Activated naive CD8-positive, alpha-beta T cell treated with anti-CD3 and anti-CD28 coated beads, Interleukin-2, amount 50 U/mL, for 24 hours (primary cell): ENCODE measurements at places on chromosomes 2 and 18.

DNA sequence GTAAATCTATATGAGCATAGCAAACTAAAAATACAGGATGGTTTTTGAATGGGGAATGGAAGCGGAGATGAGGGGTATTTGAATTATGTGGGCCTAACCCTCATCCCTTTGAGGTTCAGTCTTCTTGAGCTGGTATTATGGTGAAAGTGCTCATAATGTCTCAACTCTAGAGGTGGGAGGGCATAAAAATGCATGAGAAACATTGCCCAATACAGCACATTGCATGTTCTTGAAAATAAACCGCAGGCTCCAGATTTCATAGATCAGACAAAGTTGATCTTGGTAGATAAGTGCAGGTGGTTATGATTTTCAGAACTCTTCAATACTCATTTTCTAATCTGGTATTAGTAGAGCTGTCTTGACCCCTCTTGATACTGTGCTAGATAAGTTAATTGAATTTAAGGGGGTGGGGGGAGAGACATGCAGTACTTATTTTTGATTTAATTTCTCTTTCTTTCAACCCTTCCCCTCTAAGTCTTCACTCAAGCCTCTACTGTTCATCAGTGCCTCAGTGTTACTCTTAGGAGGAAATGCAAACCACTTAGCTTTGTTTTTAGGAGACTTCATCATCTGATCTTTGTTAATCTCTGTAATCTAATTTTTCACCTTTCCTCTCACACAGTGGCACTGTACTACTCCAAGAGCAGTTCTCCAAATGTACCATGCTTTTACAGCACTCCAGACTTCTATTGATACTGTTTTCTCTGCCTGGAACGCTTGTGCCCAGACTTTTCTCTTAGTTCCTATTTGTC, 22.2 kb downstream of the XRCC5 start:
- no peak for DNase-seq

DNA sequence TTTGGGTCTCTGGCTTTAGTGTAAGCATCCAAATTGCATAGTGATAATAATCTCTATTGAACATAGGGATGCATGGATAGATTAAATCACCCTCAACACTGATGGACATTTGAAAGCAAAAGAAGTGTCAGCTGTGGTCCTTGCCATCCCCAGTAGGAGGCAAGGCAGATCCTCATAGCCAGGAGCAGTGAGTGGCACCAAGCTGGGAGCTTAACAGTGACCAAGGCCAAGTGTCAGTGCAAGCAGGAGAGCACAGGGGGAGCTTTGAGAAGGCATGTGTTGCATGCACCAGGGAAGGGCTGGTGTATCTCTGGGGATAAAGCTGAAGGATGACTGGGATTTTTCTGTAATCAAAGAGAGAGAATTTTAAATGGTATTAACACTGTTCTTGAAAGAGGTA, 14.7 kb downstream of the SLC14A1 start:
- no peak for DNase-seq

- DNase-seq, result no peak
These were observed 23.9 kb downstream of the SESTD1 start for GRCh38 chr2:179240481-179241451.

- no peak for DNase-seq
These were observed 857.4 kb upstream of the CDH2 start for GRCh38 chr18:29034113-29034856.

DNA sequence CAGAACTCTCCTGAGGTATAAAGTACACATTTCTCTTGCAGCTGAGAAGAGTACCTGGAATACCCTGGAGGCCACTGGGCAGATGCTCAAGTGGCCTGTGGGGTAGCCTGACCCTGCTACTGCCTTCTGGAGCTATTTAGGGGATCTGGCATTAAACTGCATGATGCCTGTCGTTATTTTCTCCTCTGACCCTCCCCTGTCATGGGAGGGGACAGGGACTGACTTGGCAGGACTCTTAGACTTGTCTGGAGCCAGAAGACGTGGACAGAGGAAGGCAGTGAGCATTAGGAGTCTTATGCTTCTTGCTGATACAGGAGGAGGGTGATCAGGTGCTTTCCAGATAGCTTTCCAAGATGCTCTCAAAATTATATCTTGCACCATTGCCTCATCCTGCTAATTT, 24.8 kb downstream of the CNRIP1 start:
- DNase-seq, result no peak

DNA sequence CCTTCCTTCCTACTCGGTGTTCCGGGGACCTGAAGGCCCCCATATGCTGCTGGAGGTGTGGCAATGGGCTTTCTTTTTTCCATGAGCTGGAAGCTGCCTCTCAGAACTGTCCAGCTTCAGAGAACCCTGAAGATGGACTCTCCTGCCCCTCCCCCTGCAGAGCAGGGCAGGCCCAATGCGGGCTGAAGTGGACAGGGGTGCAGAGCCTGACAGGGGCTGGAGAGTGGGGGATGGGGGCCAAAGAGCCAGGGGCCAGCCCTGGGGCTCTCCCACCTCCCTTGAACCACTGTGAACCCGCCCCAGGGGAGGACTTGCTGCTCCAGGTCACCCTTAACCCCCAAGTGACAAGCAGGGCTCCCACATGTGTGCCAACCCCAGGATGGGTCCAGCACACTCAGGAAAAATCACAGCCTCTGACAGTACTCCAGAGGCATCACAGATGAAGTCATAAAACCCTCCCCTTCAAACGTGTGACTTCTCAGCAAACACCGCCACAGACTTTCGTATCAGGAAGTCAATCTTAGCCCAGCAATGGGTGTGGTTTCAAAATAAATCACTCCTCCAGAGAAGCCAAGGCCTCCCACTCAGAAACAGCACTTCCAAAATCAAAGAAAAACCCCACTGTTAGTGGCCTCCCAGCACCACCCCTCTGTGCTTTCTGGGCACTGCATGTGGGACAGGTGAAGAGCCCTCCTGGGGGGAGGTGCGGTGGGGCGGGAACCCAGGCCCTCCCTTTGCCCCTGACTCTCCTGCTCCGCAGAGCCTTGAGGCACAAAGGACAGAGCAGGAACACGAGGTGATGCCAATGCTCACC, 135.8 kb downstream of the HDAC4 start:
- DNase-seq, result peak; percentile 60

- no peak for DNase-seq
These were observed 12.4 kb downstream of the POU3F3 start for GRCh38 chr2:104866122-104866864.

GRCh38 chr2:199814817-199815211, 36.2 kb downstream of the FTCDNL1 start:
- DNase-seq, result no peak

DNA sequence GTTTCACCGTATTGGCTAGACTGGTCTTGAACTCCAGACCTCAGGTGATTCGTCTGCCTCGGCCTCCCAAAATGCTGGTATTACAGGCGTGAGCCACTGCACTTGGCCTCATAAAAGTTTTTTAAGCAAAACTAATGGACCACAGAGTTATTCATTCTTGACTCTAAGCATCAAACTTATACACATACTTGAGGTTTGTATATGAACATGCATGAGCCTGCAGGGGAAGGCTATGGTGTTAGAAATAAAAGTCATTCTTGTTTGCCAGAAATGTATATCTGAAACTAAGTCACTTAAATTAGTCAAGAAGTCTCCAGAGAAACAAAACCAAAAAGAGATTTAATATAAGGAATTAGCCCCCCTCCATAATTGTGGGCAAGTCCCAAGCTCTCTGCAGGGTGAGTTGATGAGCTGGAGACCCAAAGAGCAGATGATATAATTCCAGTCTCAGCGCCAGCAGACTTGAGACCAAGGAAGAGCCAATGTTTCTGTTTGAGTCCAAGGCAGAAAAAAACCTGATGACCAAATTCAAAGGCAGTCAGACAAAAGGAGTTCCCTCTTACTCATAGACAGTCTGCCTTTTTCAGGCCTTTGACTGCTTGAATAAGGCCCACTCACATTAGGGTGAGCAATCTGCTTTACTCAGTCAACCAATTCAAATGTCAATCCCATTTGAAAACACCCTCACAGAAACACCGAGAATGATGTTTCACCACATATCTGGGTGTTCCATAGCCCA, 69.0 kb upstream of the DSG1 start:
- DNase-seq, result no peak

DNA sequence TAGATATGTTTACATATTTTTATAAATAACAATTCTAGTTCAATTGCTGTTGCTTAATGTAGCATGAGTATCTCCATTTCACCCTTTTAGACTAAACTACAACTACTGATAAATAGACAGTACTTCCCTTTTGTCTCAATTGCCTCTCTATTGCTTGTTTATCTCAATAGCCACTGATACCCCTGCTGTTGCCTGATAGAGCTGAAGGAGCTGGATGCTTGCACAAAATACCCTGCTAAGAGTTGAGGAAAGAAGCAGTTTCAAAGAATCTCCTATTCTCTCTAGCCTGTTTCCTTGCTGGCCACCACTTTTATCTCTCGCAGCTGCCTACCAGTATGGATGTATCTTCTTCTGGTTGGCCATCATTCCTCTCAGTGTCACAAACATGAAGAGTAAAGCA, 16.9 kb upstream of the ZNF804A start:
- DNase-seq, result no peak

DNA sequence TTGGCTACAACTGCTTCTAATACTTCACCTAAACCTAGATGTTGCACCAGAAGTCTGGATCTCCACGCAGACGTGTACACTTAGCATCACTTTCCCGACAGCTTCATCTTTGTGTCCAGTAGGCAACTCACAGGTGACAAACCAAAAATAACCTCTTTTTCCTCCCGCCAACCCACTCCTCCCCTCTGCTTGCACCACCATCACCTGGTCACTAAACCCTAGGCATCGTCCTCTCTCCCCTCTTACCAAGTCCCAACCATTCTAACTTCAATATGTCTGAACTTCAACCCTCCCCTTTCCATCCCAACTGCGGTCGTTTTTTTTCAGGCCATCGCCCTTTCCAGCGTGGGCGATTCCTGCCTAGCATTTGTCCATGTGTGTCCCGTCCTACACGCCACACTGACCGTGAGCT, 413 bp upstream of the CHMP3 start:
- DNase-seq, result no peak

GRCh38 chr2:39164089-39164488, 43.2 kb upstream of the SOS1 start:
- no peak for DNase-seq

- no peak for DNase-seq
These were observed 382.7 kb downstream of the HRH4 start for GRCh38 chr18:24843123-24843522.

DNA sequence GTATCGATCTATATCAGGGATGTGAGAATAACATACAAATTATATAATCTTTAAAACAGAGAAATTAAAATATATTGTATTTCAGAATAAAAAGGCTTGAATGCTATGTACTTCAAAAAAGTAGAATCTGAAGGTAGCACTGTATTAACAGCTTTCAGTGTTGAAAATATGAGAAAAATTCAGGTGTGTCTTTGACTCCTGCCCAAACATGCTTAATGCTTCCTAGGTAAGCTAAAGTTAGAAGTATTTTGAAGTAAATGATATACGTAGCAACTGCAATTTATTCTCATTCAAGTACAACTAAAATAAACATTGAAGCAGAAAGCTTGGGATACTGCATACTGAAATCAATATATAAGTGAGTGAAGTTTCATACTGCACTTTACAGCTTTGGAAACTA, 1082.0 kb upstream of the ACVR2A start:
- DNase-seq, result no peak

DNA sequence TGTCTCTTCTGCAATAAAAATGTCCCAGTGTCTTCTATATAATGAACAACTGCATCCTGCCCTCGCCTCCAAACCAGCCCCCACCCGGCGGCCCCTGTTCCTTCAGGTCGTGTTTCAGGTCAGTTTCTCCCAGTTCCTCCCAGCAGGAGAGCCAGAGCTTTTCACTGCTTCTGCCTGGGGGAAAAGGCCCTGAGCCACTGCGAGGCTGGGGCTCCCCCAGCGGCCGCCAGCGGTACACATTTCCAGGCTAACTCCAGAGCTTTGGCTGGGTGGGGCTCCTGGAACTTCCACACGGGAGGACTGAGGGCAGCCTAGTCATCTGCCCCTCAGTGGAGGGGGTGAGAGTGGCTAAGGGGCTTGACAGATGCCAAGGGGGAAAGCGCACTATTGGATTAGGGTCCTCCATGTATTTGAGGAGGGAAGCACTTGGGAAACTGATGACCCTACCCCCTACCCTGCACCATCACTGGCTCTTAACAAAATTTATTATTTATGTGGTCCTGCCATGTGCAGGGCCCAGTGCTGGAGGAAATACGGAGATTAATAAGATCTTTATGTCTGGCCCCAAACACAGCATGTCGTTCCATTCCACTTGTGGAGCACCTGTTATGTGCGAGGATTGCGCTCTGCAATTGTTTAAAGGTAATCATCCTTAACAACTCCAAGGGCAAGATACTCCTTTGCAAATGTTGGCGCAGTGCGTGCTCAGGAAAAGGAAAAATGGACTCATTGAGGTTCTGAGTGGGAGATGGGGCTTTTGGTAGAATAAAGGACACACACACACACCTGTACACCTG, 17.3 kb upstream of the CYS1 start:
- DNase-seq, result peak; percentile 57

DNA sequence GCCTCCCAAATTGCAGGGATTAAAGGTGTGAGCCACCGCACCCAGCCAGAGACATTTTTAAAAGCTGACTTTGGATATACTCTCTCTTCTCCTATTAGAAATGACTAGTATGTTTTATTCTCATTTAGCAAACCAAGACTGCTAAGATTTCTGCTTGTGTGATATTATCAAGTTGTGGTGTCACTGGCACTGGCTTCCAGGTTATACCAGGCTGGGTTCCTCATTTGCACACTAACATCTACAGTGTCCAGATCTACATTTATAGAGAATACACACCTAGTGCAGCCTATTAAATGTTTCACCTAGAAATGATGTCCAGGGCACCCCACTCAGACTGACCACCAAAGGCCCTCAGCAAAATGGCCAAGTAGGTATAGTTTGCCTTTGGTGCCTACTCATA, 265.3 kb upstream of the STON1 start:
- DNase-seq, result no peak

GRCh38 chr2:225765820-225766219, 366.3 kb downstream of the NYAP2 start:
- no peak for DNase-seq

GRCh38 chr2:126463892-126464674, 191.9 kb upstream of the GYPC start:
- DNase-seq, result no peak

GRCh38 chr2:191691898-191692297, 14.0 kb downstream of the NABP1 start:
- no peak for DNase-seq

GRCh38 chr2:24088821-24089359, 4.3 kb upstream of the TP53I3 start:
- DNase-seq, result no peak

DNA sequence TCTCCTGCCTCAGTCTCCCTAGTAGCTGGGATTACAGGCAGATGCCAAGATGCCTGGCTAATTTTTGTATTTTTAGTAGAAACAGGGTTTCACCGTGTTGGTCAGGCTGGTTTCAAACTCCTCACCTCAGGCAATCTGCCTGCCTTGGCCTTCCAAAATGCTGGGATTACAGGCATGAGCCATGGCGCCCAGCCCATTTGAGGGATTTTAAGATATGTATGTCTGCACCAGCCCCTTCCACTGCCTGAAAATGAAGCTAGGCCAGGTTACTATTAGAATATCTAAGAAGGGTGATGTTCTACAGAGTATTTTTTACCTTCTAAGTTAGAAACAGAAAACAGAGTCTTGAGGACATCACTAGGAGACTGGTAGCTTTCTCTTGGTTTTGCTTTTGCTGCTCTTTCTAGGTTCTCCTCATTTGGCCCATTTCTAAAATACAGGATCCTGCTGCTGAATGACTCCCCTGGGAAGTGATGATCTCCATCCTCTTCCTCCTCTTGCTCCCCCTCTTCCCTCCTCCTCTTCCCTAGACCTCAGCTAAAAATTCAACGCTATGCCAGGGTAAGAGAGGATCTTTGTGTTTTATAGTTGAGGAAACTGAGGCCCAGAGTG, 118.5 kb downstream of the MYCN start:
- no peak for DNase-seq

GRCh38 chr2:191115804-191116203, 35.0 kb downstream of the STAT4 start:
- DNase-seq, result no peak
